GM06990 (cell line): ENCODE measurements at places on chromosomes 13 and 19.

- no peak for DNase-seq
Observed at GRCh38 chr13:48976576-48977285, 1.0 kb downstream of the FNDC3A start.

- DNase-seq: peak; percentile 97
Observed at GRCh38 chr19:46788262-46788967, at the start of gene SLC1A5. Gene SLC1A5 (minus strand): TSS chr19:46788594. CDS start chr19:46787965, 629 bp downstream.

DNA sequence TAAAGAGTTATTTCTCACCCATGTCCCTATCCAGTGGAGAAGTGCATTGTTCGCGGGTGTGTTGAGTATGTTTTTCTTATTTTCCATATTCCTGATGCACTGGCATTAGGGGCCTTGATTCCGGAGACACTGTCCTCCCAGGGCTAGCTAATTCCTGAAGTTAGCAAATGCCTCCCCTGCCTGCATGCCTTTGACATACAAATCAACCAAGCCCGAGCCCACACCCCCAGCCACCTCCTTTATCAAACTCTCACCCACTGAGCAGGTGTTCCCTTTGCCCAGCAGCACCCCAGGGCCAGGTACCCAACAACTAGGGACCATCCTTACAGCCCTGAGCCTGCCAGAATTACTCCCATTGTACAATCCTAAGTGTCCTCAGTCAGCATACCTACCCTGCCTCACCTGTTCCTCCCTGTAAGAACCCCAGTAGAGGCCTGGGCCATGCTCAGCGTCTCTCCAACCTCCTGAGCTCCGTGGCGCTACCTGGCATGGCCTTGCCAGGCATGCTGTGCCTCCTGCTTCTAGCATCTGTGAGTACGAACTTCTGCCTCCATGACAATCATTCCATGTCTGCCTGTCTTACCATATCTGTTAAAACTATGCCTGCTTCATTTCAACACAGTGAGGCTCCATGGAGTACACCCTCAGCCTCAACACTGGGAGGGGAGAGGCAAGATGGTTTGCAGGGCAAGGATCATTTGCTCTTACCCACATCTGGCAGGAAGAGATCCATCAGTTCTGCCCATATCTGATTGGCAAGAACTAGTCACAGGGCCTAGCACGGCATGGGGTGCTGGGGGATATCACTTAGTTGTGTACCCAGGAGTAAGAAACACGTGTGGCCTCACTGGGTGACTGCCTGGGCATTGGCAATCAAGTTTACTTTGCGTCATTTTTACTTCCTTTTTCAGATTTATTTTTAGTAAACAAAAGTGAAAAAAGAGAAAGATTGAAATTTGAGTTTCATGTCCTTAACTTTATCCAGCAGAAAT is 203.9 kb downstream of the SHISA2 start:
- no peak for DNase-seq

GRCh38 chr13:94679614-94680013 is 32.7 kb downstream of the SOX21 start:
- DNase-seq: no peak

DNA sequence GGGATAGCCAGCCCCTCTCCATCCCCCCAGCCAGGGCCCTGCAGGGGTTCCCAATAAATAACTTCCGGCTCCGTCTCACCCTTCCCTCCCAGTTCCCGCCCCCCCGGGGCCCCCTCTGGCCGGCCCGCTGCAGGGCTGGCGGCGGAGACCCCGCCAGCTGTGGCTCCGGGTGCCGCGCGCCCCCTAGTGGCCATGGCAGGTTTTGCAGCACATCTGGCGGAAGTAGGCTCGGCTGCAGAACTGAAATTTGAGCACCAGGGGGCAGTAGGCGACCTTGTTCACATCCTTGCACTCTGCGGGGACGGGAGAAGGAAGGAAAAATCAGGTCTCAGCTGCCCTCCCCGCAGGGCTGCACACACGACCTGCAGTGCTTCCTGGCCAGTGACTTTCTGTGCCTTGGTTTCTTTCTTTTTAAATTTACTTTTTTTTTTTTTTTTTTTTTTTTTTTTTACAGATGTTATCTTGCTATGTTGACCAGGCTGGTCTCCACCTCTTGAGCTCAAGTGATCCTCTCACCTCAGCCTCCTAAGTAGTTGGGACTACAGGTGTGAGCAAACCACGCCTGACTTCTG is 3.6 kb upstream of the MYO1F start:
- peak; percentile 76 for DNase-seq

DNA sequence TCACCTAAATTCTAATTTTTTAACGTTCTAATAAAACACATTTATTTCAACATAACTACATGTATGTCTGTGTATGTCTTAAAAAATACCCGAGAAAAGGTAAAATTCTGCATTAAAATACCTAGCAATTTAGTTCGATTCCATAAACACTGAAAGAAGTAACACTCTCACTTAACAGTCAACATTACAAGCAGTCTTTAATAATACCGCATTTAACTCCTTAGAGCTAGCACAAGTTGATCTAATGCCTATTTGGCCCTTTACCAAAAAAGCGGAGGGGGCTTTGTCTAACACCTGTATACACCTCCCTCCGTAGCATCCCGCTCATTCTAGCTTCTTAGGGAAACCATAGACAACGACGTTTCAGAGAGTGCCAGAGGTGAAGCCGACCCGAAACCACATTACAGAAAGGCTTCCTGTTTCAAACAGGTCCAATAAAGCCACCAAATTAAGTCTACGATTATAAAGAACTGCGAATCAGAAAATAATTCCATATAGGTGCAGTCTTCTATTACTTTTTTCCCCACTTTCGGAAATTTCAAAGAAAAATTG is 1.2 kb downstream of the SPART start:
- DNase-seq: no peak

DNA sequence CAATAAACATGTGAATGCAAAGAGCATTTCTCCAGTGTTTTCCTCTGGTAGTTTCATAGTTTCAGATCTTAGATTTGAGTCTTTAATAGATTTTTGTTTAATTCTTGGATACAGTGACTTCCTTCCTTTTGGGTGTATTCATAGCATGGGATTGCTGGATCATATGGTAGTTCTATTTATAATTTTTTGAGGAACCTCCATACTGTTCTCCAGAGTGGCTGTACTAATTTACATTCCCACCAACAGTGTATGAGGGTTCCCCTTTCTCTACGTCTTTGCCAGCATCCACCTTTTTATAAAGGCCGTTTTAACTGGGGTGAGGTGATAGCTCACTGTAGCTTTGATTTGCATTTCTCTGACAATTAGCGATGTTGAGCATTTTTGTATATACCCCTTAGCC is 9.3 kb upstream of the CALM3 start:
- DNase-seq: no peak

DNA sequence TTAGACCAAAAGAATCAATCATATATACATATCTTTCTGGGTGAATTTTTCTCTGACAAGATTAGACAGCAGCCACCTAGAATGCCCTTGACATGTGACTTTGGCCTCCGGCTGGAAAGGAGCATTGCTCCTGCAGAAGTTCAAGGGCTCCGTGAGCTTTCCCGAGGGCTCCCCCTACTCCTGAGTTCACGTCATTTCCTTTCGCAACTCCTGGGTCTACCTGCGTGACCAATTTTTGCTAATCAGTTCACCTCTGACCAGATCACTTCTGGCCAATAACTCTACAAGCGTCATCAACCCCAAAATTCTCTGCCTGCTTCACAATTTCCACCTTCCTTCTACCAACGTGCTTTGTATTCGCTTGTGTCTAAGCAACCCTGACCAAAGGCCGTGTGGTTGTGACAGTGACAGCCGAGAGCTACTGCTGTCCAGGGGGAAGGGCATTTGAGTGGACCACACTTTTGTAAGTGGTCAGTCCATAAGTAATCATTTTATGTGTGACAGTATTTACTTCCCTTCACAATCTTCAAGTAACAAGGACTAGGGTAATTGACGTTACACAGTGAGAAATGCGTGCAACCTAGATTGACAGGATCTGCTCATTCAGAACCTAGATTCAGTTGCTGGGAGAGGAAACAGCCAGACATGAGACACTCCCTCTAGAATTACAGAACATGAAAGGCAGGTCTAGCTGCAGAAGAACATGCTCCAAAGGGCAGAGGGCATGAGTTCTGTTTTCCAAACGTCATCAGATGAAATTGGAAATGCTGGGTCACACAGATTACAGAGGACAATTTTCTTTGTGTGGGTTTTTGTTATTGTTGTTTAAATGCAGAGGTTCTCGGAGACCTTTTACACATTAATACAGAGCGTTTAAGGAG is 145.9 kb upstream of the SPACA7 start:
- no peak for DNase-seq

DNA sequence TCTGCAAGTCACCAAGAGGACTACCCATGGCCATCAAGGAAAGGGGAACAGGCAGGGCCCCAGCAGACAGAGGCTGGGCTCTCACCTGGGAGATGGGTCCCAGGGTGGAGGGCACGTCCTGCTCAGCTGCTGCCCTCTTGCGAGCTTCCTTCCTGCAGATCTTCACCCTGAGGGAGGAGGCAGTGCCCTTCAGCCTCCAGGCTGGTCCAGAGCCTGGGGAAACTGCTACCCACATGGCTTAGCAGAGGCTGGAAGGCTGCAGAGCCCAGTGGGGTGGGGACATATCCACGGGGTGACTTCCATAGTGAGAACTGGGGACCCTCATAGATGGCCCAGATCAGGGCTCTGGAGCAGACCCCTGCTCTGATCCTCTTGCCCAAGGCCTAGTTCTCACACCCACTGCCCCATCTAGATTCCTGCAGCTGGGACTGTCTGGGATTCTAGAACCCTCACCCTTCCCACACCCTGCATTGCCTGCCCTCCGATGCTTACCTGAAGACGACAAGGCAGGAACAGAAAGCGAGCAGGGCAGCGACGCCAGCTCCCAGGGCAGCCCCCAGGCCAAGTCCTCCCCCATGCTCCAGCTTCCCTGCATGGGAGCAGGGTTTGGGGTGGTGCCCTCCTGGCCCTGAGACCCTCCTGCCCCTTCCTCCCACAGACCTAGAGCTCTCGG is 9.0 kb downstream of the SIGLEC11 start:
- DNase-seq: no peak

GRCh38 chr13:33940256-33940655 is 122.3 kb downstream of the RFC3 start:
- DNase-seq: no peak

DNA sequence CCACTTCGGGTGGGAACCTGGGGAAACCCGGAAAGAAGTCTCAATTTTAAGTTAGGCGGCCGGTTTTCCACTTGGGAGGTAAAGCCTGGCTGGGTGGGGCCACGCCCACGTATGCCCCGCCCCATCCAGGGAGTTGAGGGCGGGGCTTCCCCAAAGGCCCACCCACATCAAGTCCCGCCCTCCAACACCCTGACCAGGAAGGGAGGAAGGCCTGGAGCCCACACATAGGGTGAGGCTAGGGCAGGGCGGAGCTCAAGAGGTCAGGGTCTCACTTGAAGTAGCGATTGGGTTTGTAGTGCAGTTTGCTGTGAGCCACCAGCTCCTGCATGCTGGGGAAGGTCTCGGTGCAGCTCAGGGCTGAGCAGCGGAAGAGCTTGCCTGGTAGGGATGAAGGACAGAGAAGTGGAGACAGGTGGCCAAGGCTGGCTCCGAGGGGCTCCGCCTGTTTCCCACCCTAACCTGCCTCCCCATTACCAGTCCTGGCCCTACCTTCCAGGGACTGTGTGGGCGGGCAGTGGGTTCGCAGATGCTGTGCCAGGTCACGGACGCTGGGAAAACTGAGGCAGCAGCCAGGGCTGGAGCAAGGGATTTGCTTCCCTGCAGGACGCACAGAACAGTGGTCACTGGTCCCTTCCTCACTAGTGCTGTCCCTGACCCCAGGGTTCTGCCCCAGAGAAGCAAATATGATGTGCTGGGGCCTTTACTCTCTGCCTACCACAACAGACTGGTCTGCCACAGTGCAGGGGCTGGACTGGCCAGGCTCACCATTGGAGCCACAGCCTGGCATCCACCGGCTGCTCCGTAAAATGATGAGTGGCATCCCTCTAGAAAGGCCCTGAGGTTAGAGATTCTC is 1.6 kb downstream of the ZNF414 start:
- no peak for DNase-seq

DNA sequence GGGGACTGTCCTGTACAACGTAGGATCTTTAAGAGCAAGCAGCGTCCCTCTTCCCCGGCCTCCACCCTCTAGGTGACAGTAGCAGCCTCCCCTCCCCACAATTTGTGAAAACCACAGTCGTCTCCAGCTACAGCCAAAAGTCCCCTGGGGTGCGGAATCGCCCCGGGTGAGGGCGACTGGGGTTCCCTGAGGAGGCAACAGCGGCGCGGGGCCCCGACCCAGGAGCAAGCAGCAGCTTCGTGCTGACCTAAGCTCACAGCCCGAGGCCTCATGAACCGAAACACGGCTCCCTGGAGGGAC is 322 bp downstream of the ZNF558 start:
- DNase-seq: no peak

GRCh38 chr13:100941377-100942368 is 267.1 kb upstream of the TMTC4 start:
- DNase-seq: no peak

- DNase-seq: no peak
Observed at GRCh38 chr13:58960888-58961287, 1202.8 kb downstream of the DIAPH3 start.

DNA sequence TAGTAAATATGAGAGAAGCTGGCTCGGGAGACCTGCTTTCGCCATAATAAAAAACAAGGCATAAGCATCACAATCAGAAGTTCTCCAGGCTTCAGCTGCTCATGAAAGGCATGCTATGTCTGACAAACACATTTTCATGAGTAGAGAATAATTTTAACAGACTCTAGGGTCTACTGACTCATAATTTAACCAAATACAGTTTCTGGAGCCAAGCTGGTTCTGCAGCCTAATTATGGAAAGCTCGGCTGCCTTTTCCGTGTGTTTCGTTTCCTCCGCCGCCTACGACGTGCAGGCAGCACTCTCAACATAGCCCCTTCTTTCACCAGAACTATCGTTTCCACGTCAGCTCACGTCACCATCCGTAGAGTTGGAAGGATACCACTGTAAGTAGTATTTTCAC is 5.7 kb downstream of the MCF2L start:
- DNase-seq: no peak

DNA sequence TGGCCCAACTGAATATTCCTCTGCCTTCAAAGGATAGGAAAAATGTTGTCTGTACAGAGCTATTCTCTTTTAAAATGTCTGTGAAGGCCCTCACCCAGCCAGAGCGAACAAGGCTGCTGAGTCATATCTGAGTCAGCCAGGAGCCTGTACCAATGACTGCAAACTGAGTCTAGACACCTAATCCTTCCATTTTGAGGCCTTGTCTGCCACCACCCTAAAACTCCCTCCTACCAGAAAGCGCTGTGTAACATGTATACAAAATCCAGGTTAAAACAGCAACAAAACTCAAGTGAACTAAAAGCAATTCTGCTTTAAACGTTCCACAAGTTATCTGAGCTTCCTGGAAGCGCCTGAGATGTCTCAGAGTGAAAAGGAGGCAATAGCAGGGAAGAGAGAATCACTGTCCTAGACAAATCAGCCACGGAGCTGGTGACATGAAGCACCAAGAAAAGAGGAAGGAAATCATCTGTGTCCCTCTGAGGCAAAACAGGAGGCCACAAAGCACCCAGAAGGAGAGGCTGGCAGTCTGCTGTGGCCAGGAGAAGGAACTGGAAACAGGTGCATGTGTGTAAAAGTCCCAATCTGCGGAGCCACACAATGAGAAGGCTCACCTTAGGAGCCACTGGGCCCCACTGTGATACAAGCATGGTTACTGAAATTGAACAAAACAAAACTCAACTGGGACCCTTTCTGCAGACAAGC is 10.2 kb downstream of the DHRS12 start:
- DNase-seq: peak; percentile 44

GRCh38 chr13:43483930-43484329 is 302.8 kb downstream of the ENOX1 start:
- no peak for DNase-seq
